ENCODE measurements at places on chromosomes 2 and 18.

GRCh38 chr18:61606068-61606660 is 272.9 kb downstream of the CDH20 start:
- DNase-seq, result peak; percentile 43

GRCh38 chr2:7379799-7380198 is 462.6 kb downstream of the RNF144A start:
- DNase-seq, result no peak

GRCh38 chr2:3214806-3215404 is 162.7 kb downstream of the EIPR1 start:
- DNase-seq, result no peak

DNA sequence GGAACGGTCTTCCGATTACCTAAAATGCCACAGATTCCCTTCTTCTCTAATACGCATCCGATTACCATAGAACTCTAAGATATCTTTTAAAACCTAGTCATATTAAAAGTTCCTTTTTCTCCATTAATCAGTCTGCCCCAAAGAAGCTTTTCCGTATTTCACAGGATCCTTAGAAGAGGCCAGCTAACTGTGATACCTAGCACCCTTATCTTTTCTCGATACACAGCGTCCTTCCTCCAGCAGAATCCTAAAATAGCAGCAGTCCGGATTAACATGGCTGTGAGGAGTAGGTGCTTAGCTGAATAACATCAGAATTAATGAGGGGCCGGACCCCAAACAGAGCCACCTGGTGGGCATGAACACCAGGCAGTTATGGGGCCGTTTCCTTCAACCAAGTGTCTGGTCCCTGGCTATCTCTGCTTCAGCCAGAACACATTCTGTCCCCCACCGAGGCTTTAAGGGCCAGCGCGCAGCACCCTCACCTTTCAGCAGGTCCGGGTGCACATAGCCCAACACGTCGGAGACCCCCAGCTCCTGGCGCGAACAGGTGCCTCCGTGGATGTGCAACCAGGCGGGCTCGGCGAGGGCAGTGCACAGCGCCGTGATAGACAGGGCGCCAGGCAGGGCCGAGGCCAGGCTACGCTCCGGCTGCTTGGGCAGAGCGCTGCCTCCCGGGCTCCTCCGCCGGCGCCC is 995 bp downstream of the TMEM127 start:
- DNase-seq, result peak; percentile 55

DNA sequence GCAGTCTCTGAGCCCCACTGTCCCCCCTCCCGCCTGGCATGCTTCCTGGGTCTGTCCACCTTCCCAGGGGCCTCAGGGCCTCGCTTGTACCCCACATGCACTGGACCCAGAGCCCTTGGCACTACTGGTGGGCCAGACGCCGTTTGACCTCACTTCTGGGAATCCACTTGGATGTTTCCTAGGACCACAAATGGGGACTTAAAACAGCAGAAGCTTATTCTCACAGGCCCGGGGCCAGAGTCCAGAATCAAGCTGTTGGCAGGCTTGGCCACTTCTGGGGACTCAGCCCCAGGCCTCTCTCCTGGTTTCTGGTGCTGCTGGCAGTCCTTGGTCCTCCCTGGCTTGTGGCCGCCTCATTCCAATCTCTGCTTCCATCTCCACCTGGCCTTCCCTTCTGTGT is 19.6 kb downstream of the ANO7 start:
- DNase-seq, result no peak

GRCh38 chr2:238820916-238821315 is 27.0 kb upstream of the TWIST2 start:
- no peak for DNase-seq

- no peak for DNase-seq
Measured at GRCh38 chr18:27627927-27628326, 442.8 kb upstream of the CHST9 start.

GRCh38 chr18:60826346-60826745 is 453.8 kb upstream of the MC4R start:
- no peak for DNase-seq

- DNase-seq, result no peak
Measured at GRCh38 chr2:173240083-173240482, 114.6 kb upstream of the CDCA7 start.

DNA sequence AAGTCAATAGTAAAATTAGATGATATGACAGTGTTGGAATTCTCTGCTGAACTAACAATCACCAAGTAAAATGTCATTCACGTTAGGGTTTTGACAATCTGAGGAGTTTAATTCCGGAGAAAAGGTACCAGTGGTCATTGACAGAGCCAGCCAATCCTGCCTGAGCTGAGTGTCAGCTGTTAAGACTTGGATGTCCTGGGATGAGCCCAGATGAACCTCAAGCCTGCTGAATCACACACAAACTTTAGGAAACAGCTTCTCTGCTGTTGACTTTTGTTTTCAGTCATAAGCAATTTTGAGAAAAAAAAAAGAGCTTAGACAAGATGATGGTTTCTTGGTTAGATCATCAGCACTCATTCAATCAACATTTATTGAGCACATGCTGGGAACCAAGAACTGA is 600.0 kb upstream of the SLC39A10 start:
- DNase-seq, result no peak

DNA sequence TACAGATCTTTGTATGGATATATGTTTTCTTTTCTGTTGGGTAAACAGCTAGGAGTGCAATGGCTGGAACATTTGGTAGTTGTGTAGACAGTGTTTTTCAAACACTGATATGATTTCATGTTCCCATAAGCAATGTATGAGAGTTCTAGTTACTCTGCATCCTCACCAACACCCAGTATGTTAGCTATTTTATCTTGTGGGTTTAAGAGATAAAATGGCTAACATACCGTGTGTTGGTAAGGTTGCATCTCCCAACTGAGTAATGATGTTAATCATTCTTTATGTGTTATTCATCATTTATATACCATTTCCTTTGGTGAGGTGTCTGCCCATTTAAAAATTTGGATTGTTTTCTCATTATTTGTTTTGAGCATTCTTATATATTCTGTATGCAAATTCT is 65.7 kb downstream of the LYPD6B start:
- no peak for DNase-seq

Measured in SW 1271 (cell line).